Spleen (tissue), 13 donors: ENCODE measurements at places on chromosomes 2 and 18. TPM values are rescaled to one million over a fixed set of nuclear protein-coding genes. Genes with fewer than 3 reads are reported as not detected.

The REG3G gene
- total RNA-seq, result not detected

The CFLAR gene
- 379 TPM for total RNA-seq

The PDE1A gene
- 3.3 TPM for total RNA-seq

DNA sequence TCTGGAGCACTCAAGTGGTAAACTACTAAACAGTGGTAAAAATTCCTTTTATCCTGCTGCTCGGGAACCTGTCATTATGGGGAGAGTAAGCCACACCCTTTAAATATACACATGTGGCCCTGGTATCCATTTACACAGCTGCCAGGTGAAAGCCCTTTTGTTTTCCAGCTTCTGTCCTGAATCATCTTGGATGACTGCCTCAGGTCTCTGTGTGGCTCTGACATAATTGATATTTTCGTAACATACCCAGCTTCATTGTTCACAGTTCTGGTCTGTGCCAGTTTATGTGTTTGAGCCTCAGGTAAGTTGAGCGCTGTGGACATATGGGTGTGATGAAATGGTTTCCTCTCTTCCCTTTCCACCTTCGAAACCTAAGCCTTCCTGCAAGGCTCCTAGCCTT lies 15.7 kb upstream of the TTC39C start:
- H3K36me3 ChIP-seq, result no peaks in the 10 kb centered on the region
- no peak for DNase-seq
- no peaks in the 10 kb centered on the region for H3K4me1 ChIP-seq
- H3K4me3 ChIP-seq, result no peak overlapping the region
- no peaks in the 10 kb centered on the region for H3K27me3 ChIP-seq

GRCh38 chr2:18690342-18690741 lies 101.0 kb upstream of the NT5C1B start:
- no peak overlapping the region for H3K27ac ChIP-seq
- no peaks in the 10 kb centered on the region for H3K27me3 ChIP-seq
- no peaks in the 10 kb centered on the region for H3K4me1 ChIP-seq
- H3K36me3 ChIP-seq, result no peaks in the 10 kb centered on the region

GRCh38 chr2:131418625-131419024 lies 54.7 kb upstream of the RAB6D start:
- H3K27ac ChIP-seq, result no peak overlapping the region
- no peaks in the 10 kb centered on the region for H3K27me3 ChIP-seq
- H3K4me3 ChIP-seq, result no peak overlapping the region
- H3K36me3 ChIP-seq, result no peaks in the 10 kb centered on the region
- H3K4me1 ChIP-seq, result no peaks in the 10 kb centered on the region
